ENCODE measurements at places on chromosomes 11 and 22.

DNA sequence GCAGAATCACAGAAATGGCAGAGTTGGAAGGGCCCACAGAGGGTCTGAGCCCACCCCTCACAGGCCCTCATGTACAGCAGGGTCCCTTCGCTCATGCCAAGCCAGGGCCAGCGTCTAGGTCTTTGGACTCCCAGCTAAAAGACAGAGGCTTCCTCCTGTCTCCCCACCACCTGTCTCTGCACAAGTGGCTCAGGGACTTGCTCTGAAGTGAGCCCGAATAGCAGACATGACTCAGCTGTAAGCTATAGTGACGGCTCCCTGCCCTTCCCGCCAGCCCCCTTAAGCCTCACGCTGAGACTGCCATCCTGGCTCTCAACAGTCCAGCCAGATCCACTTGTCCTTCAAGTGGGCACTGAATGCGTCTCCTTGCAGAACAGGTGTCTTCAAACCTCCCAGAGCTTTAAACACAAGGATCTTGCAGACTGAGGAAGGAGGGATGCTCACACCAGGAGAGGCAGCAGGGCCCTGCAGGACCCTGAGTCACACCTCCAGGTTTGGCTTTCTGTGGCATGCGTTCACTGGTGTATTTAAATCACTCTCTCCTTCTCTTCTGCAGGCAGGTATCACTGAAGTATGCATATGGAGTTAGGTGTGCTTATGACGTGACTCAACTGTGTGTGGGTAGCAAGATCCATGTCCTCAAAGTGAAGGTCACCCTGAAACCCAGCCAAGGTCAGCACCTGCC lies 154.9 kb downstream of the CACNA1I start:
- DNase-seq: no peak

GRCh38 chr11:76419896-76420295 lies 24.9 kb upstream of the EMSY start:
- peak; percentile 19 for DNase-seq

GRCh38 chr11:30683176-30683575 lies 97.0 kb upstream of the MPPED2 start:
- no peak for DNase-seq

DNA sequence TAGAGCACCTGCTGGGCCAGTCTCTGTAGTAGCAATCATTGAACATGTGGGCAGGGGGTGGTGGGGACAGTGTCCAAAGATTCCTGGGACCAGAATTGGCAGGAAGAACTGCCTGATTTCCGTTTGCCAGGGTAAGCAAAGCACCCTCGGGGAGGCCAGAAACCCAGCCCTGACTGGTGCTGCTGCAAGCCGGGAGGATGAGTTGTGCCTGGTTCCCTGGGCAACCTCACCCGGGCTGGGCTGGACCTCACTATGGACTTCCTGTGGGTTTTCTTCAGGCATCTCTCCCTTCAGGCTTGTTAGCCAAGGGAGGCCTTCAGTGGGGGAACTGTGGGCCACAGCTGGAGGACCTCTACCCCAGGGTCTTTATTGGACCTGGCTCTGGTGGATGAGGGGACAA lies 8.0 kb upstream of the POU2F3 start:
- DNase-seq: peak; percentile 30

- no peak for DNase-seq
Observed at GRCh38 chr11:45809456-45810395, 4.8 kb downstream of the SLC35C1 start.

Measured in ELR (cell line).